ENCODE measurements at places on chromosomes 6 and 20. TPM values are rescaled to one million over a fixed set of nuclear protein-coding genes. Genes with fewer than 3 reads are reported as not detected.

The BPI gene
- total RNA-seq: not detected

DNA sequence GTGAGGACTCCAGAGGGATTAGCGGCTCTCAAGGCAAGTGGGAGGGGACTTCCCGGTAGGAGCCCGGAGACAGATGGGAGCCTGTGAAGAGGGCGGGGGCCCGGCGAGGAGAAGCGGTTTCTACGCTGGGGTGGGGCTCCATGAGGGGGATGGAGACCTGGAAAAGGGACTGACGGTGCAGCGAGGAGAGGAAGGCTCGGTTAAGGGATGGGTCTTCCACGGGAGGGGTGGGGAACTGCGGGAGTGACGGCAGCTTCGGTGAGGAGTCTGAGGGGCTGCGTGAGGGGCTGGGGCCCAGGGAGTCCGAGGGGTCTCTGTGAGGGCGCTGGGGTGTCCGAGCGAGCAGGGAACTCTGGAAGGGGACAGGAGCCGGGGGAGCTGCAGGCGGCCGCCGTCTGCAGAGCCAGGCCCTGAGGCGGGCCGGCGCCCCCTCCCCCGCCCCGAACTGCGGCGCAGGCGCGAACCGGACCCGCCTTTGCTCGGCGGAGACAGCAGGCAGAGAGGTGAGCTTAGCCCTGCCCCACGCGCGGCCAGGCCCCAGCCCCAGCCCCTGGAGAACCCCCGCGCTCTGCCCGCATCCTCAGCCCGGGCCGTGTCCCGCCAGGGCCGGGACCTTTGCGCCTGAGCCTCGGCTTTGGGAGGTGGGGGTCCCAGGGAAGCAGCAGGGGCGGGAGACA is at the start of gene NRSN2:
NRSN2 (plus strand) TSS at position 472 of the 677 bp plus-strand sequence. CDS start 2,533 bp downstream, outside the sequence.
- peak; percentile 41 for DNase-seq
- peaks cover 15% of the 10 kb centered on the region for H3K36me3 ChIP-seq
- peak within 1 kb of the TSS; percentile 87 for H3K4me3 ChIP-seq
- peak within 1 kb of the TSS; percentile 63 for H3K27ac ChIP-seq
- peaks cover 21% of the 10 kb centered on the region for H3K4me1 ChIP-seq

- H3K27me3 ChIP-seq: no peaks in the 10 kb centered on the region
- no peaks in the 10 kb centered on the region for H3K4me1 ChIP-seq
- no peak overlapping the region for H3K27ac ChIP-seq
- no peak overlapping the region for H3K4me3 ChIP-seq
- H3K36me3 ChIP-seq: no peaks in the 10 kb centered on the region
These were observed 945.2 kb upstream of the SLC35B3 start for GRCh38 chr6:9380568-9380967.

The PPP1R14C gene
- total RNA-seq: 1.8 TPM

DNA sequence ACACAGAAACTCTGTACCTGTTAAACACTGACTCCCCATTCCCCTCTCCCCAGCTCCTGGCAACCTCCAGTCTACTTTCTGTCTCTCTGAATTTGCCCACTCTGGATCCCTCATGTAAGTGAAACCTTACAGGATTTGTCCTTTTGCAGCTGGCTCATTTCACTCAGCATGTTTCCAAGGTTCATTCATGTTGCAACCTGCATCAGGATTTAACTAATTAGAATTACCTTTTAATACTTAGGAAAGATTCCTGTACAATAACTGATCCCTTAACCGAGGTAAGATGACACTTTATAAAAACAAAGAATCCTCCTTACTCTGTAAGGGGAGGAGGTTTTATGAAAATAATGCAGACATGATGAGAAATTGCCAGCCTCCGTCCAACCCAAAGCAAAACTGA is 113.1 kb upstream of the MTHFD1L start:
- no peak for DNase-seq
- H3K4me1 ChIP-seq: no peaks in the 10 kb centered on the region
- no peaks in the 10 kb centered on the region for H3K27me3 ChIP-seq

GRCh38 chr6:87742106-87742505 is 40.1 kb upstream of the AKIRIN2 start:
- H3K4me3 ChIP-seq: no peak overlapping the region
- peaks cover 42% of the 10 kb centered on the region for H3K4me1 ChIP-seq
- no peaks in the 10 kb centered on the region for H3K36me3 ChIP-seq
- H3K27ac ChIP-seq: peak overlapping the region; percentile 67

DNA sequence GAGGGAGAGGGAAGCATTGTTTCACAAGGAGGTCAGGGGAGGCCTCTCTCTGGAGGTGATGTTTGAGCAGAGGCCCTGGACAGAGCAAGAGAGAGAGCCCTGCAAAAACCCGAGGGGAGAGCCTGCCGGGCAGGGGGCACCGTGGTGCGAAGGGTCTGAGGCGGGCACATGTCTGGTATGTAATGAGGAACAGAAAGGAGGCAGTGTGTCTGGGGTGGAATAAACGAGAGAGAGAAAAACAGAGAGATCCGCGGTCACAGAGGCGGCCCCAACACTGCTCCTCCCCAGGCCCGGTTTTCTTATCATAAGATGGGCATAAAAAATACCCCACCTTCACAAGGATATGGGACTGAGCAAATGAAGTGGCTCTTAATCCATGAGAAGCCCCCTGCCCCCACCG is 119.2 kb downstream of the PREX1 start:
- H3K27ac ChIP-seq: peak overlapping the region; percentile 41
- peaks cover 32% of the 10 kb centered on the region for H3K4me1 ChIP-seq
- no peak for DNase-seq
- peaks cover 7% of the 10 kb centered on the region for H3K36me3 ChIP-seq

The PTP4A1 gene
- total RNA-seq: 88.7 TPM

DNA sequence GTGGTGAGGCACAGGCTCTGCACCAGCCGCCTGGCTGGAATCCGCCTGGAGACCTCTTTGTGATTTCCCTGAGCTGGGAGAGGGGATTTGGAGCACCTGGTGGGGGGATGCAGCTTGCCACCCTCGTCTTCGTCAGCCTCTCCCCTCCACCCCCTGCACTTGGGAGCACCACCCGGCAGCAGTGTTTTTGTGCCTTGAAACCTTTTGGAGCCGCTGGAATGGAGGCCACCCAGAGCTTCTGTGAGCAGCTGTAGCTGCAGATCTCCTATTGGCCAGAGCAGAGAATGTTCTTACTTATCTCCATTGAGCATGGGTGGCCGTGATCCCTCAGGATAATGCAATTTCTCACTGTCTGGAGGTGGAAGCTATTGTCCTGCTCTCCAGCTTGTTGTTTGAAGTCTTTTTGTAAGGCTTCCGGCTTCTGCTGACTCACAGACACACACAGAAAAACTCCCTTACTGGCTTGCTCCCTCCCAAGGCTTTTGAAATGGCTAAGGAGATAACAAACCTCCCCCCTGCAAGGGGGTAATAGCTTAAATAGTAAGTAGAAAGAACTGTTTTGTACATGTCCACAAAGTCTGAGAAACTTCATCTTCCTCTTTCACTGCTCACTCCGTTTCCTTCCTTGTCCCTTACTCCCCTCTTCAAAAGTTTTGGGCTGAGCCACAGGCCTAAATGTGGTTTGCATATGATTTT is 271.2 kb downstream of the PRL start:
- peak; percentile 14 for DNase-seq
- H3K36me3 ChIP-seq: peaks cover 5% of the 10 kb centered on the region
- H3K4me1 ChIP-seq: peaks cover 42% of the 10 kb centered on the region
- H3K27ac ChIP-seq: no peak overlapping the region

- H3K27ac ChIP-seq: no peak overlapping the region
- H3K4me3 ChIP-seq: no peak overlapping the region
- peaks cover 18% of the 10 kb centered on the region for H3K27me3 ChIP-seq
- H3K4me1 ChIP-seq: no peaks in the 10 kb centered on the region
- DNase-seq: no peak
These were observed 39.1 kb downstream of the ADGRF5 start for GRCh38 chr6:46882645-46883044.

GRCh38 chr6:119568580-119568979 is 219.0 kb upstream of the MAN1A1 start:
- no peak for DNase-seq
- no peaks in the 10 kb centered on the region for H3K4me1 ChIP-seq
- H3K27me3 ChIP-seq: no peaks in the 10 kb centered on the region
- H3K36me3 ChIP-seq: no peaks in the 10 kb centered on the region

- no peaks in the 10 kb centered on the region for H3K27me3 ChIP-seq
- no peaks in the 10 kb centered on the region for H3K36me3 ChIP-seq
- H3K4me1 ChIP-seq: no peaks in the 10 kb centered on the region
- H3K4me3 ChIP-seq: no peak overlapping the region
These were observed 174.4 kb upstream of the RIN2 start for GRCh38 chr20:19583532-19584175.

- H3K4me1 ChIP-seq: no peaks in the 10 kb centered on the region
- DNase-seq: no peak
- H3K36me3 ChIP-seq: no peaks in the 10 kb centered on the region
- peak overlapping the region; percentile 42 for H3K27ac ChIP-seq
These were observed 24.3 kb downstream of the TFAP2B start for GRCh38 chr6:50842861-50843384.

- peak; percentile 60 for DNase-seq
- no peaks in the 10 kb centered on the region for H3K27me3 ChIP-seq
- H3K4me1 ChIP-seq: peaks cover 94% of the 10 kb centered on the region
- H3K4me3 ChIP-seq: peak overlapping the region; percentile 77
- H3K27ac ChIP-seq: peak overlapping the region; percentile 100
These were observed 19.6 kb upstream of the SERPINB1 start for GRCh38 chr6:2861060-2861821.

DNA sequence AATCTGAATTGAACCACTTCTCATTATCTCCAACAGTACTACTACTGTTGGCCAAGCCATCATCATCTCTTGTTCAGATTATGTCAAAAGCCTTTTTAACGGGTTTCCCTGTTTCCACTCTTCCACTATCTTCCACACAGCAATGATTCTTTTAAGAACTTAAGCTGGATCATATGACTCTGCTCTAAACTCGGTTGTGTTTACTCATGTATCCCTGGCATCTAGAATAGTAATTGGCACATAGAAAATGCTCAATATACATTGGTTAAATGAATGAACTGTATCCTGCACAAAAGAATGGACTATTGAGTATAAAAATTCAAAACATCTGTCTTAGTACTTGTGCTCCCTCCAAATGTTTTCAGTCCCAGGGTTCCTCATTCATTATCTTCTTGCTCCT is 2.8 kb upstream of the COX7A2 start:
- no peak overlapping the region for H3K4me3 ChIP-seq
- peaks cover 21% of the 10 kb centered on the region for H3K4me1 ChIP-seq
- no peak for DNase-seq
- H3K27me3 ChIP-seq: peaks cover 24% of the 10 kb centered on the region
- peak overlapping the region; percentile 20 for H3K27ac ChIP-seq

DNA sequence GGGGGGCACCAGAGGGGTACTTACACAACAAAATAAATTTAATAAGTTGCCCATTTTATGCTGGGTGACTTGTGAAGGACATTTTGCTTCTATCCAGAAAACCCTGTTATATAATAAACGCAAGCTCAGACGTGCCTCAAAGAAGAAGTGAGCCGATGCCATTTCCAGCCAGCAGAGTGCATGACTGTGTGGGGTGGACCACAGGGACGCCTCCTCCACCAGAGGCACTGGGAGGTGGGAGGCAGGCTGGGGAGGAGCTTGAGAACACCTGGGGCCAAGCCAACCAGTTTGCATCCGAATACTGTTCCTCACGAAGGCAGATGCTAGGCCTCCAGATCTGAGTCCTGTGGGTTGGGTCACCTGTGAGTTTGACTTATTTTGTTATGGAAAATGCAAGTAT is 363.8 kb downstream of the RNGTT start:
- H3K4me3 ChIP-seq: no peak overlapping the region
- H3K27me3 ChIP-seq: no peaks in the 10 kb centered on the region
- no peaks in the 10 kb centered on the region for H3K36me3 ChIP-seq
- no peak for DNase-seq
- no peak overlapping the region for H3K27ac ChIP-seq
- no peaks in the 10 kb centered on the region for H3K4me1 ChIP-seq

DNA sequence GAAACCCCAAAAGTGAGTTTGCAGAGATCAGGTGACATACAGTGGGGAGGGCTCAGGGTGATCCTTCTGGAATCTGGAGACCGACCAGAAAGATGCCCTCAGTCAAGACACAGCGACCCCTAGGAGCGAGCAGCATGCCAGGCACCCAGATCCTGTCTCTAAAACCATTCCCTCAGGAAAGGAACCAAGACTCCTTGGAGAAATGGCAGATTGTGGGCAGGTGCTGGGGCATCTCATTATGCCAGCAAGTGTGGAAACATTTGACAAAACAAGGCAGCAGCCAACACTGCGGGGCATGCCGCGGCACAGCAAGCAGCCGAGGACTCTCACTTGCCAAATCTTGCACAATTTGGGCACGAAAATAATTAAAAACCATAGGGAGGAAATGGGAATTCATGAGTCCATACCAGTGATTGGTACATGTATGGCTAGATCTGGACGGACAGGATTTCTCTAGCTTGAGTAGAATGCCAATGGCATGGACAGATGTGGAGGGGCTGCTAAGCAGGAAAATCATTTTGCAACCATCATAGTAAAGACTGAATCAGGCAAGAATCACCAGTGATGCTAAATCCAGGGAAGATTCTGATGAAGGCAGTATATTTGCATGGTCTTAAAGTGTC is 76.9 kb downstream of the GINS1 start:
- no peak for DNase-seq
- no peaks in the 10 kb centered on the region for H3K27me3 ChIP-seq

The NHLRC1 gene
- 0.14 TPM for total RNA-seq

The LY6G6F gene
- not detected for total RNA-seq

- H3K36me3 ChIP-seq: no peaks in the 10 kb centered on the region
- peak overlapping the region; percentile 85 for H3K4me3 ChIP-seq
- peaks cover 80% of the 10 kb centered on the region for H3K4me1 ChIP-seq
These were observed 1.3 kb downstream of the PLCG1 start for GRCh38 chr20:41138475-41139226.

DNA sequence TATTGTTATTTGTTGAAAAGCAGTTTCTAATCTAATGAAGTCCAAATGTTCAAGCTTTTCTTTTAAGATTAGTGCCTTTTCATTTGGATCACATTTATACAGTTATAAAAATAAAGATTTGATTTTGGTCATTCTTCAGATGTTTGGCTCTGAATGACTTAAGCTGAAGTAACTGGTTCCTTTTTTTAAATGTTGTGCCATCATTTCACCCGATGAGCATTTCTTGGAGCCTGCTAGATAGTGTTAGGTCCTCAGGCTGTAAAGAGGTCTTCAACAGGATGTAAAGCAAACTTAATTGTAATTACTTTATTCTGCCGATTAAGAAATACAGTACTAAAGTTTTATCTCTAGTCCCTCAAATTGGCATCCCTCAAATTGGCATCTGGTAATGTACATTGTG is 41.2 kb upstream of the ASIP start:
- DNase-seq: no peak
- H3K27ac ChIP-seq: no peak overlapping the region
- no peaks in the 10 kb centered on the region for H3K4me1 ChIP-seq
- no peaks in the 10 kb centered on the region for H3K36me3 ChIP-seq
- peaks cover 8% of the 10 kb centered on the region for H3K27me3 ChIP-seq
- H3K4me3 ChIP-seq: no peak overlapping the region

- peaks cover 13% of the 10 kb centered on the region for H3K4me1 ChIP-seq
- DNase-seq: no peak
- no peak overlapping the region for H3K27ac ChIP-seq
- H3K27me3 ChIP-seq: peaks cover 33% of the 10 kb centered on the region
- no peaks in the 10 kb centered on the region for H3K36me3 ChIP-seq
These were observed 2.4 kb downstream of the ADGRG6 start for GRCh38 chr6:142304241-142304640.

The CTSZ gene
- total RNA-seq: 44.5 TPM

The SYNDIG1 gene
- not detected for total RNA-seq

GRCh38 chr6:100267721-100268123 is 197.0 kb downstream of the SIM1 start:
- H3K4me3 ChIP-seq: no peak overlapping the region
- H3K27ac ChIP-seq: no peak overlapping the region
- no peaks in the 10 kb centered on the region for H3K36me3 ChIP-seq
- peaks cover 6% of the 10 kb centered on the region for H3K27me3 ChIP-seq
- H3K4me1 ChIP-seq: no peaks in the 10 kb centered on the region

The SLC4A11 gene
- 1.9 TPM for total RNA-seq

The DAAM2 gene
- not detected for total RNA-seq

- no peak overlapping the region for H3K27ac ChIP-seq
- DNase-seq: no peak
- no peak overlapping the region for H3K4me3 ChIP-seq
- H3K4me1 ChIP-seq: no peaks in the 10 kb centered on the region
These were observed 27.5 kb upstream of the MARCKS start for GRCh38 chr6:113829696-113830045.
